KG1 (cell line): ENCODE measurements at places on chromosomes 12 and 14.

- DNase-seq: no peak
These were observed 319.8 kb downstream of the PPFIA2 start for GRCh38 chr12:81439344-81439743.

GRCh38 chr12:56158029-56158925 is at the start of gene MYL6:
TSS of gene MYL6 (plus strand) at chr12:56158359. CDS start at chr12:56158402, 43 bp downstream.
- peak; percentile 44 for DNase-seq

DNA sequence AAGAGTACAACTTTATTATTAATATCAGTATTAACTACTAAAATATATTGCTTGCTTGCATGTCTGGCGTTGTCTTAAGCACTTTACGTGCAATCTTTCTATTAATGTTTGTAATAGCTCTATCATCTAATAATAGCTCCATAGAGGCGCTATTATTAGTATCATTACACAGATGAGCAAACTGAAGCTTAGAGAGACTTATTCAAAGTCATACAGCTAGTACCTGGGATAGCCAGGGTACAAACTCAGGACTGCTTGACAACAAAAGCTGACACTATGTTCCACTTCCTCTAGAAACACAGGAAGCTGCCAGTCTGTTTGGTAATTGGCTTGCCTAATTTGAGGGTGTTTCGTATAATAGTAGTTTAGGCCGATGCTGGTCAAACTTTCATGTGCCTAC is 523.2 kb downstream of the RMST start:
- no peak for DNase-seq

GRCh38 chr12:92860521-92860920 is 68.6 kb downstream of the EEA1 start:
- DNase-seq: no peak

DNA sequence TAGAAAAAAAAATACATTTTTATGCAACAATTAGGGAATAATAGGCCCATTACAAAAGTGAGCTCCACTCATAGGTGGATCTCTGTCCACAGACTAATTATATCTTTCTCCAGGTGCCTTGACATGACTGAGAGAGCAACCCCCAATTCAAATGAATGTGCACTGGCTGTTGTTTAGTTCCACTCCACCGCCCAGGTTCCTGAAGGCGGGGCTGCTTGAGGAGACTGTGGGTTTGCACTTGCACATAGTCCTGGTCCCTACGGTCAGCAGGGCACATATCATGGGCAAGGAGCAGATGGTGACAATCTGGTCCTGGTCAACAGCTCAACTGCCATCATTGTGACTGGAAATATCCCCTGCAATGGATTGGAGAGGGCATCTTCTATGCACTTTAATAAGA is 195.6 kb upstream of the PWP1 start:
- DNase-seq: no peak

GRCh38 chr14:34052658-34053014 is 101.8 kb upstream of the EGLN3 start:
- no peak for DNase-seq

- DNase-seq: no peak
These were observed 247.8 kb upstream of the OR4E1 start for GRCh38 chr14:21921453-21921852.

GRCh38 chr12:1695886-1696670 is 5.2 kb downstream of the ADIPOR2 start:
- no peak for DNase-seq

GRCh38 chr14:105884808-105885281 is 358.5 kb downstream of the TMEM121 start:
- DNase-seq: no peak

- DNase-seq: no peak
These were observed 56.6 kb upstream of the CRACR2A start for GRCh38 chr12:3809357-3810015.

- DNase-seq: no peak
These were observed 333.8 kb downstream of the KCNH5 start for GRCh38 chr14:62711351-62712023.

- DNase-seq: no peak
These were observed 5.0 kb downstream of the HVCN1 start for GRCh38 chr12:110683888-110684287.

DNA sequence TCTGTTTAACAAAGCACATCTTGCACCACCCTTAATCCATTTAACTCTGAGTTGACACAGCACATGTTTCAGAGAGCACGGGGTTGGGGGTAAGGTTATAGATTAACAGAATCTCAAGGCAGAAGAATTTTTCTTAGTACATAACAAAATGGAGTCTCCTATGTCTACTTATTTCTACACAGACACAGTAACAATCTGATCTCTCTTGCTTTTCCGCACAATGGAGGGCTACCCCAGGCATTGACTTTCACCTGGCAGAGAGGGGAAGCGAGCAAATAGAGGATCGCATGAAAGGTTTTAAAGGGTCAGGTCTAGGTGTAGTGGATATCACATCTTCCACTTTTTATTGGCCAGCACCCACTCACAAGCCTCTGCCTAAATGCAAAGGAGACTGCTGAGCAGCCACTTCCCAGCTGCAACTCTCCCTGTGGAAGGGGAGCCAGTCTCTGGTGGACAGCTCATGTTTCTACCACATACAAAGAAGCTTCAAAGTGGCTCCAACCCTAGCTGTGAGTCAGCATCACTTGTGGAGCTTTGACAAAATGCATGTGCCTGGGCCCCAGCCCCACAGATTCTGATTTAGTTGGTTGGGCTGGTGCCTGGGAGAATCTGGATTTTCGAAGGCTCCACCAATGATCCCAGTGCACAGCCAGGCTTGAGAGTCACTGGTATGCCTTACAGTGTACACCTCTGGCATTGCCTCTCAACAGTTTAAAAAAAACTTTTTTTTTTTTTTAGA is 7.2 kb upstream of the FNTB start:
- no peak for DNase-seq

DNA sequence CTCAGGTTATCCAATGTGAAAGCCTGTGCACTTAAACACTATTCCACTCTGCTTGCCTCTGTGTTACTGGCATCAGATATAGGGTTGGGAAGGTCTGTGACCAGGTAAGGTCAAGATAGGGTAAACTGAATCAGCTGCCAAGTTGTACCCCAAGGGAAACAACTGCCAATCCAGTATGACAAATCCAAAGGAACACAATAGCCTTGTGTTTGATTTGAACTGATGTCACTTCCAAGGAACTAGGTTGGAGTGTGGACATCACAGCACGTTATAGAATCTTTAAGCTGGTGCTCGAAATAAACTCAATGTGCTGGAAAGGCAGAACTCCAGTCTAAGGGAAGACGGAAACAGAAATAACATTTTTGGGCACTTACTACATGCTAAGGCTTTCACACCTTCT is 223.4 kb upstream of the BTG1 start:
- DNase-seq: no peak

DNA sequence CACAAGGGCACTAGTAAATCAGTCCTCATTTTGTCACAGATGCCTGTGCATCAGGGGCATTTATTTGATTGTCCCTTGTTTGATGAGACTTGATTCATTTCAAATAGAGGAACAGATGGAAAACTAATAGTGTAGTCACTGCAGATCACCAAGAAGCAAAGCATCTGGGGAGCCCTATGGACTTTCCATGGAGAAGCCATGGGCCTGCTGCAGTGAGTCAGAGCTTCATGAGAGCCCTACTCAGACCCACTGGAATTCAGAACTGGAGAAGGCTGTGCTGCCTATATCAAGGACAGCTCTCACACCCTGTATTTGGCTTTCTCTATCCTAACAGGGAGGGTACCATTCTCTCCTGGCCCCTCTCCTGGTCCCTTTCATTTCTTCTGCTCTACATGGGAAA is 126.2 kb downstream of the GRIP1 start:
- DNase-seq: no peak

DNA sequence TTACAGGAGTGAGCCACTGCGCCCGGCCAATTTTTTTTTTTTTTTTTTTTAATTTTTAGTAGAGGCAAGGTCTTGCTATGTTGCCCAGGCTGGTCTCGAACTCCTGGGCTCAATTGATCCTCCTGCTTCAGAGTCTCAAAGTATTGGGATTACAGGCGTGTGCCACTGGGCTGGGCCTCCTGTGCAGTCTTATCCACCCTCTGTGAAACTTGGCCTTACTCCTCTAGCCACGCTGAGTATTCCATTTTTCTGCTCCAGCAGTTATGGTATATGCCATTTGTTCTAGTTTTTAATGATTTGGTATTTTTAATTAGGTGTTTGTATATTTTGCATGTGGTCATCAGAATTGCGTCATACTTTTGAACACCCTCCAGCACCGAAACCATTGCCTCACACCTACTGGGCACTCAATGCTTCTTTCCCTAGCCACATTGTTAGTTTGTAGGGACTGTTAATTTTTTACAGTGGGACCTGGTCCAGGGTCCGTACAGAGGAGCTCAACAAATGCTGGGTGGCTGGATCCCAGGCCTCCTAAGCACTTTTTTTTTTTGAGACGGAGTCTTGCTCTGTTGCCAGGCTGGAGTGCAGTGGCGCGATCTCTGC is 11.4 kb downstream of the RIOX1 start:
- no peak for DNase-seq

DNA sequence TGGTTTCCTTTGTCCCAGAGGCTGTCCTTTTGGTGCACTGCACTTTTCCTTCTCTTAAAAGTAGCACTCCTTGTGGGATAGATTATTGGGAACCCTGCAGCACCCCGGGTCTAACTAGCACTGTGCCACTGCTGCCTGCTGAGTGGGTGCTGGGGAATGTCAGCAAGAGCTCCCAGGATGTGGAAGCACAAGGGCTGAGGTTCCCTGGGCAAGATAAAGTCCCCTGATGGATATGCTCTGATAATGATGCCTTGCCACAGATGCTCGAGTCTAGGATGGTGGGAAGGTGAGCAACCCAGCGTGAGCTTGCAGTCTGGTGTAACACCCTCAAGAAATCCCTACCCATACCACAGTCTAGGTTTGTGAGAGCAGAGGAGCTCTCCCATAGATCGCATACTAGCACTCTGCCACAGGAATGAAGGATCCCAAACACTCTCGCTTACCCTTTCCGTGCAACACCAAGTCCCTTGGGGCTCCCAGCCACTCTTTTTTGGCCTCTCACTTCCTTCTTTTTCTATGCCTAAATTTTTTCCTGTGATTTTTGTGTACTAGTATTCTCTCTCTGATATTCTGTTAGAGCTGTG is 32.6 kb downstream of the USP15 start:
- DNase-seq: no peak

- no peak for DNase-seq
These were observed at the start of gene ACSS3 for GRCh38 chr12:81077686-81078441. TSS of gene ACSS3 (plus strand) at chr12:81078079. CDS start at chr12:81078121, 42 bp downstream.
